ENCODE measurements at places on chromosomes 5 and 9.

GRCh38 chr9:109870365-109870764 is 90.4 kb downstream of the PALM2AKAP2 start:
- DNase-seq, result no peak

DNA sequence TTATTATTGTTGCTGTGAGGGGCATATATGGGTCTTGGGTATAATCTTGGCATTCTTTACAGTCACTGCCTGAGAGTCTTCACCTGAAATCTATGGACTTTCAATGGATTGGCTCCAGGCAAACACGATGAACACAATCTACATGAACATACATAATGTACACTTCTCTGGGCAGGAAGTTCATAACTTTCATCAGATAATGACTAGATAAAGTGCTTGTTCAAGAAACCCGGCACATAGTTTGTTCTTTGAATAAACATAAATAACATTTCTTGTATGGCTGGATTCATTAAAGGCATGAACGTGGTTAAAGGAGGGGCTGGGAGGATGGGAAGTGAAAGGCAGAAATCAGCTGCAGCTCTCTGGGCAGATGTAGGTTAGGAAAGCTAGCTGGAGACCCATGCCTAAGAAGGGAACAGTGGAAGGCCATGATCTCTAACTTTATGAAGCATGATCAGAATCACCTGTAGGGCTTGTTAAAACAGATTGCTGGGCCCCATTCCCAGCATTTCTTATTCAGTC is 306.9 kb upstream of the EFNA5 start:
- DNase-seq, result no peak

DNA sequence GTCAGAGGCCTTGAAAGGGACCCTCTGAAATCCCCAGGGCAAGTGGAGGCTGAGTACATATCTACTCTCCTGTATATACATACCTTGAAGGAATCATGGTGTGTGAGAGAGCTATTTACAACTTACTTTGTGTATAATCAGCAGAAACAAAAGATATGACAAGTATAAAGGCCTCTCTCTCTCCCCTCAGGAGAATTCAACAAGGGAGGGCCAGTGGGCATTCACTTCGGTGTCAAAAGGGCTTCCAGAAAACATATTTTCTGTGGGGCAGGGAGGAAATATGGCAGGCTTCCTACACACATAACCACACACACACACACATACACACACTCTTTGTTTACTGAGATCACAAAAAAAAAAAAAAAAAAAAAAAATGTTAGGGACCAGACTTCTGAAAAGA is 181.7 kb downstream of the BNC2 start:
- DNase-seq, result no peak

DNA sequence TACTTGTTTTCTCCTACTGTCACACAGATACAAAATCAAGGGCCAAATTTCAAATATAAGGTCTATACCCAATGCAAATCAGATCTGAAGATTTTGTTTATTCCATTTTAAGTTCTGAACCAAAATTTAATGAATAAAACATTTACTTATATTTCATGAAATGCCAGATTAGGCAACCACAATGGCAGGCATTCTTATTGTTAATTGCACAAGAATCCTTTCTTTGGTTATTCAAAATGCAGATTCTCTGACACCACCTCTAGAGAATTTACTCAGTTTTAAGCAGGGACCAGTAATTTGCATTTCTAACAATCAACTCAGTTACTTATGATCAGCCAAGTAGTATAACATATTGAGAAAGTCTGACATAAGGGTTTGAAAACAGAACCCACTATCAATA is 972.4 kb upstream of the ACO1 start:
- DNase-seq, result no peak

GRCh38 chr9:12698986-12699385 is 5.8 kb downstream of the TYRP1 start:
- no peak for DNase-seq

DNA sequence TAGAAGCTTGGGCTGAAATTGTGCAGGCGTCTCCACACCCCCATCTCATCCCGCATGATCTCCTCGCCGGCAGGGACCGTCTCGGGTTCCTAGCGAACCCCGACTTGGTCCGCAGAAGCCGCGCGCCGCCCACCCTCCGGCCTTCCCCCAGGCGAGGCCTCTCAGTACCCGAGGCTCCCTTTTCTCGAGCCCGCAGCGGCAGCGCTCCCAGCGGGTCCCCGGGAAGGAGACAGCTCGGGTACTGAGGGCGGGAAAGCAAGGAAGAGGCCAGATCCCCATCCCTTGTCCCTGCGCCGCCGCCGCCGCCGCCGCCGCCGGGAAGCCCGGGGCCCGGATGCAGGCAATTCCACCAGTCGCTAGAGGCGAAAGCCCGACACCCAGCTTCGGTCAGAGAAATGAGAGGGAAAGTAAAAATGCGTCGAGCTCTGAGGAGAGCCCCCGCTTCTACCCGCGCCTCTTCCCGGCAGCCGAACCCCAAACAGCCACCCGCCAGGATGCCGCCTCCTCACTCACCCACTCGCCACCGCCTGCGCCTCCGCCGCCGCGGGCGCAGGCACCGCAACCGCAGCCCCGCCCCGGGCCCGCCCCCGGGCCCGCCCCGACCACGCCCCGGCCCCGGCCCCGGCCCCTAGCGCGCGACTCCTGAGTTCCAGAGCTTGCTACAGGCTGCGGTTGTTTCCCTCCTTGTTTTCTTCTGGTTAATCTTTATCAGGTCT is at the start of gene C9orf72:
TSS of gene C9orf72 (minus strand) at position 564 of the 716 bp plus-strand sequence. CDS start 6,361 bp downstream, outside the sequence.
- DNase-seq, result no peak

DNA sequence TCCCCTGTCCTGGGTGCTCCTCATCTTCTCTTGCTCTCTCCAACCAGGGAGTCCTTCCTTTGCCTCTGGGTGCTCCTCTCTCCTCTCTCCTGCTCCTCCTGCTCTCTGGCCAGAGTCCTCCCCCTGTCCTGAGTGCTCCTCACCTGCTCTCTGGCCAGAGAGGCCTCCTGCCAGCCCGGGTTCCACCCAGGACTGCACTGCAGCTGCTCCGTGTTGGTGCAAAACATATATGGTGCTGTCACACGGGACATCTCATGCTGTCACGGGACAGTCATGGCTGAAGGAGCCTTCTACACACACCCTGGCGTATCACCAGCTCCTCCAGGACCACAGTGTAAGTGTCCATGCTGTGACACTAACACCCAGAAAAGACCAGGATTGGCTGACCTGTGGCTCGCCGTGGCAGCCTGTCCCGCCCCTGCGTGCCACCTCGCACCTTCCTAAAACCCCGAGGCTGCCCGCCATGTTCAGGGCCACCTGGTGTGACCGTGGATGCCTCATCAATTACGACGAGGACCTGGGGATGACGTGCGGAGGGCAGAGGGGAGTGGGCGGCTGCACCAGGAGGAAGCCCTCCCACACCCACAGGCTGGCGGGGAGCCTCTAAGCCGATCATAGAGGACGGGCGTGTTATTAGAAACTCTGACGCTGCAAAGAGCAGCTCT is 27.9 kb upstream of the SLC6A3 start:
- DNase-seq, result no peak

- DNase-seq, result no peak
Observed at GRCh38 chr5:148666353-148666752, 12.0 kb upstream of the HTR4 start.

GRCh38 chr5:151448038-151448985 is 909 bp downstream of the SLC36A1 start:
- DNase-seq, result no peak

- DNase-seq, result no peak
Observed at GRCh38 chr5:14872070-14872989, 752 bp upstream of the ANKH start.

DNA sequence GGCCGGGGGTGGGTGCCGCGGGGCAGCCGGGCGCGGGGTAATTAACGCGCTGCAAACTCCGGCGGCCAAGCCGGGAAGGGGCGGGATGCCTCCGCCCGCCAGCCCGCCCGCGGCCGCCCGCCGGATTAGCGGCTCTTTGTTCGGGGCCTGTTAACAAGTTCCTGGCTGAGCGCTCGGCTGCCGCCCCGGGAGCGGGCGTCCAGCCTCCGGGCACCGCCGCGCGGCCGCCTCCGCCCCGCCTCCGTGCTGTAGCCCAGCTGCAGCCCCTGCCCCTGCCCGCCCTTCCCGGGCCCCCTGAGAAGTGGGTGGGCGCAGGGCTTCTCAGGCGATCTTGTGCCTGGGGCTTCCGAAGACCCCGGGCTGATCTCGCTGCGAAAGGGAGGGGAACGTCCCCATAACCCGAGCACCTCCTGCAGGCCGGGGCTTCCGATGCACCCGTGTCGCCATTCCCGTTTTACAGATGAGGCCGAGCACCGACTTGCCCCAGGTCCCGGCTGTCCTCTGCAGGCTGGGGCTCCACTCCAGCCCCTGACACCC is 7.5 kb downstream of the UNC5A start:
- DNase-seq, result no peak

DNA sequence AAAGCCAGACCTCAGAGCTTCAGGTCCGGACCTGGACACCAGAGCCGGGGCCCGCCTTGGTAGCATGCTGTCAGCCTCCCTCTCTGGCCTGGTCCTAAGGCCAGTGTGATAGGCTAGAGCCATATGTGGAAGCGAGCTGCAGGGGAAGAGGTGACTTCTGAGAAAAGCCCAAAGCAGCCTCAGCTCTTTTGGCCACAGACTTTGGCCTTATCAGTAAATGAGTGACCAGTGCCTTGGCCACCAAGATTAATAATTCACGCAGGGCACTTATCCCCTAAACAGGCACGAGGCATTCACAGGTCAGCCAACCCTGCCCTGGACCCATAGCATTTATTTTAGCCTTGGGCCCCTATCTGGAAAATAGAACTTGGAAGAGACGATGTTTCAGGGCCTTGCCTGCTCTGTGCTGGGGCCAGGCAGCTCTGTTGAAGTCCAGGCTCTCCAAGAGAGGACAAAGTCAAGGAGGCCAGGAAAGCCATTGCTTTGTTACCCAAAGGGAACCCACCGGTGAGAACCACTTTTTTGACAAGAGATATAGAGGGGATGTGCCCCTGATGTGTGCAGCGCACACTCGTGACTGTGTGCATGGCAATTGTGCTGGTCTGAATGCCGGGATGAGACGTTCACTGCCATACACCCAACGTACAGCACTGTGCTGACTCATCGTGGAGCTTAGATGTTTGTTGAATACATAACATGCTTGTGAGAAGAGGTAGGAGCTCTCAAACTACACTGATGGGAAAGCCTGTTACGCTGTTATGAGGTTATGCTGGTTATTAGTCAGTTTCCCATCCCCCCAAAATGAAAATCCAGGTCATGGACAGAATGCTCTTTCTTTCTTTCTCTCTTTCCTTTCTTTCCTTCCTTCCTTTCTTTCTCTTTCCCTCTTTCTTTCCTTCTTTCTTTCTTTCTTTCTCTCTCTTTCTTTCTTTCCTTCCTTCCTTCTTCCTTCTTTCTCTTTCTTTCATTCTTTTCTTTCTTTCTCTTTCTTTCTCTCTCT is 5.0 kb upstream of the SLC34A1 start:
- peak; percentile 58 for DNase-seq

DNA sequence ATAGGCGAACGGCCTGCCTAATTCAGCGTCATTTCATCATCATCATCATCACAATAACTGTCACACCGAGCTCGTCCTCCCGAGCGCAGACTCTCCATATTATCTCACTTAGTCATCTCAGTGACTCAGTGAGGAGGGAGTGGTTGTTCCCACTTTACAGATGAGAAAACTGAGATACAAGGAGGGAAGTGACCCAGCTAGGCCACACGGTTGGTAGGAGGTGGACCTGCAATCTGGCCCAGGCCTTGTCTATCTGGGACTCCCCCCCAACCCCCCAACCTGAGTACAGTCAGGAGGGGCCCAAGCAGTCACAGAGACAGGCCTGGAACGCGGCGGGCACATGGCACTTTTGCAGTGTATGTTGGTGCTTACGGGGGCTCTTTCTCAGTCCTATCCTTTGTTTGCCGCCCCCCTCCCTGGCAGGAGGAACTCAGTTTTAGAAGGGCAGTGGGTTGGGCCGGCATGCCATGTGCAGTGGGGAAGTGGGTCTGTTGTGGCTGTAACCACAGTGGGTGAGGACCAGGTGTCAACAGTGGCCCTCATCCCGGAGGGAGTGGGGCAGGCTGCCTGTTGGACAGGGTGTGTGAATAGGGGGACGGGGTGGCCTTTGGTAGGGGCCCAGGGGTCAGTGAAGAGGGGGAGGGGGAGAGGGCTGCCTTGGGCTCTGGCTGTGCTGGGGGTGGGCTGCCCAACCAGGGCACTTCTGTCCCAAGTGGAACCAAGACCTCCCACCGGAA is 1.7 kb upstream of the RXRA start:
- no peak for DNase-seq

DNA sequence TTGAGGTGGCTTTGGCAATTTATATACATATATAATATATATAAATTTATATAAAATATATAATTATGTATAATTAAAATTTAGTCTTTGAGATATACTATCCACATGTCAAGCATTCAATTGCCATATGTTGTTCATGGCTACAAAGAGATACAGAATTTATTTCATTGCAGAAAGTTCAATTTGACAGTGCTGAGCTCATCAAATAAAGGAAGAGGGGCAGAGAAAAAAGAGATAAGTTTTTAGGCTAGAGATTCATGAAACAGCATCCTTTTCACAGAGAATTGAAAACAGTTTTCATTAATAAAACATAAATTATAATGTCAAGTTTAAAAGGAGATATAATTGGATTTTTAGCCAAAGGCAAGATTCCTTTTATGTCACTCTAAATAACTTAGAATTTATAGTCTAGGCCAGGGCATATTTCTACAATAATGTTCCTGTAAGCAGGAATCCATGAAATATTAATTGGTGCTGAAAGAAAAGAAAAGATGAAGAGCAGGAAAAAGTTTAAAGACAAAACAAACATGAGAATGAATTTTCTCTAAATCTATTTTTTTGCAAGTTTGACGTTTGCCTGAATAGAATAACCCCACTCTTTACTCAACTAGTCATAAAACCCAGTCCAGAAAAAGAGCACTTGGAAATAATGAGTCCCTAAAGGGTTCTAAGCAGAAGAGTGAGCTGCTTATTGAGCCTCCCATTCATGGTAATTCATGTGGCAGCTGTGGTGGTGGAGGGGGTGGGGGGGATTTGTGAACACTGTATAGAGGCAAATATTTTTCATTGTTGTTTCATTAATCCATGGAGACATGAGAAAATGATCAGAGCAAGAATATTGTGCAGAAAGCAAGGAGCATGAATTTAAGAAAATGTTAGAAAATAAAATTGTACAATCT is 1279.5 kb downstream of the CDH12 start:
- no peak for DNase-seq

- DNase-seq, result peak; percentile 87
Observed at GRCh38 chr9:111056538-111056937, 18.3 kb upstream of the LPAR1 start.

GRCh38 chr9:97940233-97940632 is 2.3 kb upstream of the HEMGN start:
- DNase-seq, result no peak

DNA sequence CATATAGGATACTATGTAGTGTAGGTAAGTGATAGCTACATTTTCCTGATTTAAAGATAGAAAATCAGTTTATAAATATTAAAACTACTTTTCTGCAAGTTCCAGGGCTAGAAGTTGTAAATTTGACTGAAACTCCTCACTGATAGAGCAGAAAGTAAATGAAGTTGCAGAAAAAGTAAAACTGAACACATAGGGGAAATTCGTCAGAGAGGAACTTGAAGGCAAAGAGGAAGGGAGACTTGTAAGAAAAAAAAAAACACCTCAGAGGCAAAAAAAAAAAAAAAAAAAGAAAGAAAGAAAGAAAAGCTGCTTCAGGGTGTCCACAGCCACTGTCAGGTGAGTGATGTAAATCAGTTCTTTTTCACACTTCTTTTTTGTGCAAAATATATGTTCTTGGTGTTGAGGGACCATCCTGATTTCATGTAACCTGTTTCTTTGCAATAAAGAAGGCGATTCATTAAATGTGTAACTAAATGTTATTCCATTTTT is 336.2 kb upstream of the ZNF462 start:
- no peak for DNase-seq
